ENCODE measurements at places on chromosomes 4 and X.

DNA sequence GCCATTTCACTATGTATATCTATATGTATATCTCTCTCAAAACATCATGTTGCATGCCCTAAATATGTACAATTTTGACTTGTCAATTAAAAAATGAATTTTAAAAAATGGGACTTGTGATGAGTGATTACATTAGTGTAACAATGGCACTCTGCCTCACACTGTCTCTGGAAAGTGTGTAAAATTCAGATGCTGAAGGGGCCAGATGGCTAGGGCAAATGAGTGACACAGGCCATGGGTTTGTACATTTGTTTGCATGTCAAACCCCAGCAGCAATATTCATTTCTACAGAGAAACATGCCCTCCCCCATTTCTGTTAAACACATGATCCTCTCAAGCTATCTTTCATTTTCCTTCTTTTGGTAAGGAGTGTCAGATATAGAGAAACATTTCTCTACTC lies 8.1 kb downstream of the SCARB2 start:
- no peak for DNase-seq

- DNase-seq: no peak
Measured at GRCh38 chr4:183495184-183495583, 9.7 kb upstream of the ING2 start.

- peak; percentile 79 for DNase-seq
Measured at GRCh38 chr4:4677556-4678522, 136.0 kb upstream of the STX18 start.

- DNase-seq: peak; percentile 49
Measured at GRCh38 chr4:126718136-126718535, 914.6 kb upstream of the INTU start.

GRCh38 chr4:73012673-73013072 lies 56.8 kb downstream of the COX18 start:
- DNase-seq: no peak

- DNase-seq: no peak
Measured at GRCh38 chrX:132961511-132961910, 3.1 kb upstream of the HS6ST2 start.

DNA sequence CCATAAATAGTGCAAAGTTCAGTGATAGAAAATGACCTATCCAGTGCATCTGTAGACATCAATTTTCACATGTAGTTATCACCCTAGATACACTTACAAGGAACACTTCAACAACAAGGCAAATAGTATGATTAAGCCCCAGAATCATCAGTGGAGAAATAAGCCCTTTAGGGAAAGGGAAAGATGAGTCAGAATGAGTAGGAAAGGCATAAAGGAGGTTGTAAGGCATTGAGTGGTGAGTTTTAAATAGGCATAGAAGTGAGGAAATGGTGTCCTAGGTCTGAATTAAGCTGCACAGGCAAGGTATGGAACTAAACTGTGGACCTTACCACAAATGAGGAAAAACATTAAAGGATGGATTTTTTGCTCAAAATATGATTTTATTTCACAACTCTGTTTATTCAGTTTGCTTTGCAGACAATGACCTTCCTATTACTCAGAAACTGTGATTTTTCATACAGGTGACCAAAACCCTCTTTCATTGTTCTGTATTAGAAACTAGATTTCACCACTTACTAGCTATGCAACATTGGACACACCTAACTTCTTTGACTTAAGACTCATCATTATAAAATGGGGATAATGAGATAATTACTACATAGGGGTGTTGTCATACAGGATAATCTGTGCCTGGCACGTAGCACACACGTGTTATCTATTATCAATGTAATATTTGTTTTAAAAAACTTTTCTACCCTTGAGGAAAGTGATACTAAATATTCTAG lies 57.0 kb upstream of the MAP9 start:
- DNase-seq: peak; percentile 33

DNA sequence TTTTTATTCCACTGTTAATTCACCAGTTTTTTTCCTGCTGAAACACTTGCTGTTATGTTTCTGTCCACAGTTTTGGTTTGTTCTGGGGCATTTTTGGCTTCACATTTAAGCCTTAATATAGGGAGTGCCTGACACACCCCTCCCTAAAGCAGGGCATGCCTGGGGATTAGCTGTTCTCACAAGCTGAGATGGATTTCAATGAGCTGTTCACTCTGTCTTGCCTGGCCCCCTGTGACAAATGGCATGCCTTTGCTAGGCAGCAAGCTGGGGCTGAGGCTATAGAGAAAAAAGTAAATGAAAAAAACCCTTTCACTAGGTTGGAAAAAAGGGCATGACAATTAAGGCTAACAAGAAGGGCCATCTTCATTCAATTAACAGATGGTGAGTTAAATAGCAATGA lies 22.4 kb downstream of the LPAR4 start:
- no peak for DNase-seq

DNA sequence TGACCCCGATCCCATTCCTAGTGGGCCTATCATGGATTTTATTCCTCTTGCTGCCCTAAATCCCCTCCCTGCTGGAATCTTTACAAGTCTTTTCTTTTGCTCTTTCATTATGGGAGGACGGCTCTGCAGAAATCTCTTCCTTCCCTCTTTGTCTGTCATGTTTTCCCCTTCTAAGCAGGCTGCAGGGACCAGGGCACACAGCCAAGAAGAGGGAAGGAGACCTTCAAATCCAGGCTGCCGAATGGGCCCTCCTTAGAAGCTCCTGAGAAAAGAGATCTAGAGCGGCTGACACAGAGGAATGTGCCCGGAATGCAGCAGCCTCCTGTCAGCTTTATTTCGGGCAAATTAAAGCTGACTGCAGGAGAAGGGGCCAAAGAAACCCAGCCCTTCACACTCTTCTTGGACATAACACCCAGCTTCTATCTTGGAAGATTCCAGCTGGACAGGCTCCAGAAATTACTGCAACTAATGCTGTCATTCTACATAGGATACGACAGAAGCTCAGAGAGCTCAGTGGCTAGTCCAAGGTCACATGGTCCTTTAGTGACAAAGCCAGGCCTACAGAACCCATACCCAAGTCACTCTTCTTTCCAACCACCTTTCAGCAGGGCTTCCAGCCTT lies 187.8 kb upstream of the NHS start:
- DNase-seq: no peak

DNA sequence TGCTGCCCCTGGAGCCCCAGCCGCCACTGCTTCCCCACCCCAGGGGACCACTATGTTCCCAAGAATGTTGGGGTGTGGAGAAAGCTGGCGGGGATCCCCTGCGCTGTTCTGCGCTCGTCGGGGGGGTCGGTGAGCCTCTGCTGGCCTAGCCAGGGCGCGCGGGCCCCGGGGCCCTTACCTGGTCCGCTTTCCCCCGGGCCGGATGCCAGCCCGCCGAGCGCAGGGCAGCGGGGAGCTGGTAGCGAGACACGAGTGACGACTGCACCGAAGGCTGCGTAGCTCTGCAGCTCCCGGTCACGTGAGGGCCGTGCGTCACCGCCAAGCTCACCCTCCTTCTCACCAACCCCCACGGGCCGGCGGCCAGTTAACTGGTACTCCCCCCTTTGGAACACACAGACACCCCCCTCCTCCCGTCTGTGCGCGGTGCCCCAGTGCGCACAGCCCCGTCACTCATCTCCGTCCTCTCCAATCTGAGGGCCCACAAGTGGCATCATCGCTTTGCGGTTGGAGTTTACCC lies at the start of gene BEX1:
Gene BEX1 (minus strand): TSS at position 254 of the 517 bp plus-strand sequence. CDS start 897 bp downstream, outside the sequence.
- DNase-seq: peak; percentile 1

DNA sequence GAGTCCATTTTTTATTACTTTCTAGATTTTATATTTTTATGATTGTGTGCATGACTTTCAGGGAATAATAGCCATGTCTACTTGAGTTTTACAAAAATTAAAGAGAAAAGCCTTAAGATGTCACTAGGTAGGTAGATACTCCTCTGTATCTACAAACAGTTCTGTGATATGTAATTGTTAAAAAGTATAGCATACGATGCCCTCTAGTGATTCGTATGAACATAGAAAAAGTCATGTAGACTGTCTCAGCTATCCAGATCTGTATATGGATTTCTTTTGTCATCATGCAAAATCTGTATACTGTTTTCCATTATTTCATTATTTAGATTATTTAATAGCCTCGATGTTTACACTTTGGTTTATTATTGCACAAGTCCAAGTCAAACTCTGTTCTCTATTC lies 856.6 kb downstream of the CENPC start:
- peak; percentile 17 for DNase-seq

GRCh38 chrX:147226801-147227200 lies 412.3 kb upstream of the CXorf51A start:
- no peak for DNase-seq

DNA sequence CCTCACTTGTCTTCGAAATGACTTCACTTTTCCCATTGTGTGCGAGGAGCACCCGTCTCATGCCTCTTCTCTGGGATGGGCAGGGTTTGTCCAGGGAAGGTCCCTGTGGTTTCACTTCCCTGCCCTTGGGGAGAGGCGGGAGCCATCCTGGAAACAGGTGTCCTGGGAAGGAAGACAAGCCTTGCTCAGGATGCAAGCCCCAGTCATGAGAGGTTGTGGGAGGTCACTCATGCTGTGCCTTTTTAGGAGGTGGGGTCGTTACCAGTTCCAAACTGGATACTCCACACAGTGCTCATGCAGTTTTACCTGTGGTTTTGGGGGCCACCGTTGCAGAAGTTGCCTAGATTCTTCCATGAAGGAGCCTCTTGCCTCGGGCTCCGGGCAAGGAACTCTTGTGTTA lies 3.8 kb downstream of the RGS12 start:
- DNase-seq: no peak

GRCh38 chrX:143429811-143430210 lies 87.5 kb downstream of the SPANXN3 start:
- DNase-seq: no peak

- no peak for DNase-seq
Measured at GRCh38 chrX:15567886-15568616, 32.7 kb downstream of the ACE2 start.

DNA sequence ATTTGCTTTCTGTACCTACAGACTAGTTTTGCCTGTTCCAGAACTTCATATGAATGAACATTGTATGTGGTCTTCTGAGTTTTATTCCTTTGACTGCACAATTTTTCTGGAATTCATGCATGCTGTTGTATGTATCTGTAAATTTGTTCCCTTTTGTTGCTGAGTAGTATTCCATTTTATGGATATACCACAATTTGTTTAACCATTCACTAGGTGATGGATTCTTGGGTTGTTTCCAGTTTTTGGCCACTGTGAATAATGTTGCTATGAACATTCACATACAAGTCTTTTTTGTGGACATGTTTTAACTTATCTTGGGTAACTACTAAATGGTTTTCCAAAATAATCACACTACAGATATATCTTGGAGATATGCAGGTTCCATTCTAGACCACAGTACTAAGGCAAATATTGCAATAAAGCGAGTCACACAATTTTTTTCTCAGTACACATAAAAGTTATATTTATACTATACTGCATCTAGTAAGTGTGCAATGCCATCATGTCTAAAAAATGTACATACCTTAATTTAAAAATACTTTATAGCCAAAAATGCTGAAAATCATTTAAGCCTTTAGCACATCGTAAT lies 58.7 kb downstream of the TSPAN5 start:
- peak; percentile 15 for DNase-seq

GRCh38 chr4:118865091-118865708 lies 23.5 kb upstream of the SYNPO2 start:
- DNase-seq: peak; percentile 55

DNA sequence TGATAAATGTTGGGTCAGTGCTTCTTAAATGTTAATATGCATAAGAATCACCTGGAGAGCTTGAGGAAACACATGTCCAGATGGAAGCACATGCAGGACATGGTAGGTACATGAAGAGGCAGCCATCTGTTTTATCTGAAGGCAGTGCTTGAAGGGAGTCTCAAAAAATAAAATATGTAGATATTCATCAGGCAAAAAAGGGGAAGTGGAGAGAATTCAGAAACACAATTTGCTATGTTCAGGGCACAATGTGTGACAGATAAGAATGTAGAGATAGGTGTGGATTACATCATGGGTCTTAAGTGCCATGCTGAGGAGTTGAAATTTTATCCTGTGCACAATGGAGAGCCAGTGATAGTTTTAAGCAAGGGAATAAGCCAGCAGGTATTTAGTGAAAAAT lies 59.6 kb upstream of the CASK start:
- no peak for DNase-seq

GRCh38 chr4:24794916-24795665 lies at the start of gene SOD3:
TSS of gene SOD3 (plus strand) at chr4:24795573. CDS start at chr4:24799522, 3,949 bp downstream.
- DNase-seq: peak; percentile 70

GRCh38 chr4:37981844-37982720 lies 21.9 kb downstream of the PTTG2 start:
- DNase-seq: peak; percentile 53

DNA sequence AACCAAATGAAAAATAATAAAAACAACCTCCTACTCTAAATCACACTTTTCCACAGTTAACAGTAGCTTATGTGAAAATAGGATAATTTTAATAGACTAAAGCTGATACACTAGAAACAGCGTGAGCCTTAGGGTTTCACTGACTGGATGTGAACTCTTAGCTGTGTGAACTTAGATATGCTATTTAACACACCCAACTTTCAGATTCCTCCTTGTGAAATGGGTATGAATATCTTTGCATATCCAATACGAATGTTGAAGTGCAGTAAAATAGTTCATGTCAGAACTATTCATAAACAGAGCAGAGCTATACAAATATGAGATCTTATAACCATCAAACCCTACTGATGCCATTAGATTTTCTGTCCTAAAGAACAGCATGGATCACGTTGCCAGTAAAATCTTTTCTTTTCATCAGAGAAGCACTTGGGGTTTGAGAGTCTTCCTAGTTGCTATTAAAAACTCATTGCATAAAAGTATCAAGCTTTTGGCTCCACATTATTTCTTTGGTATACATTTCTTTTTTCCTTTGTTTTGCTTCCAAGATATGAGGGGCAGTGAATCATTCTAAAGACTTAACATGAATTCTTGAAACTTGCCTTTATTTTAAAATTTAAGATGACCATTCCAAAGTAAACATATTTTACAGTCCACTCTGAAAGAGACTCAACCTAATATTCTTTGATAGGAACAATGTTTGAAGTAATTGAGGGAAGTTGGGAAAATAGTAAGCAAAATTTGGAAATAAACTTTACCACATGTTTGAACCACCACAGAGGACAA lies 102.4 kb downstream of the CPE start:
- no peak for DNase-seq

- DNase-seq: peak; percentile 23
Measured at GRCh38 chr4:126046081-126046614, 731.4 kb downstream of the FAT4 start.

DNA sequence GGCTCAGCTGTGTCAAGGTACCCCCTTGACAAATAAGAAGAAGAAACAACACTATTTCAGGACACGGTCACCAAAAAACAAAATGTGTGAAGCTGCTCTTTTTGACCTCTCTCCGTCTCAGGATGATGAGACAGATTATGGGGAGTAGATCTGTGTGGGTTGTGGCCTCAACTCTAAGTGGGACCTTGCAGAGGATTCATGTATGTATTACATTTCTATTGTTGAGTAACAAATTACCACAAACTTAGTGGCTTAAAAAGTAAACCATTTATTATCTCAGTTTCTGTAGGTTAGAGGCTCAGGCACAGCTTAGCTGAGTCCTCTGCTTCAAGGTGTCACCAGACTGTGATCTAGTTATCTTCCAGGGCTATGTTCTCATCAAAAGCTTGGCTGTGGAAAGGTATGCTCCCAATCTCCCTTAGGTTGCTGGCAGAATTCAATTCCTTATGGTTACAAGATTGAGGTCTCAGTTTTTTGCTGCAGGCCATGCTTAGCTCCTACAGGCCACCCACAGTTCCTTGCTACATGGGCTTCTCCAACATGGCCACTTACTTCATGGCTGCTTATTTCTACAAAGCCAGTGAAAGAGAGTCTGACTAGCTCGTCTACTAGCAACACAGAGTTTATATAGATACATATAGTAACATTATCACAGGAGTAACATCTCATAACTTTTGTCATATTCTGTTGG lies 28.1 kb downstream of the DGKK start:
- DNase-seq: no peak

Measured in fibroblast of skin of abdomen (primary cell).